ENCODE measurements at places on chromosomes 4 and X.

DNA sequence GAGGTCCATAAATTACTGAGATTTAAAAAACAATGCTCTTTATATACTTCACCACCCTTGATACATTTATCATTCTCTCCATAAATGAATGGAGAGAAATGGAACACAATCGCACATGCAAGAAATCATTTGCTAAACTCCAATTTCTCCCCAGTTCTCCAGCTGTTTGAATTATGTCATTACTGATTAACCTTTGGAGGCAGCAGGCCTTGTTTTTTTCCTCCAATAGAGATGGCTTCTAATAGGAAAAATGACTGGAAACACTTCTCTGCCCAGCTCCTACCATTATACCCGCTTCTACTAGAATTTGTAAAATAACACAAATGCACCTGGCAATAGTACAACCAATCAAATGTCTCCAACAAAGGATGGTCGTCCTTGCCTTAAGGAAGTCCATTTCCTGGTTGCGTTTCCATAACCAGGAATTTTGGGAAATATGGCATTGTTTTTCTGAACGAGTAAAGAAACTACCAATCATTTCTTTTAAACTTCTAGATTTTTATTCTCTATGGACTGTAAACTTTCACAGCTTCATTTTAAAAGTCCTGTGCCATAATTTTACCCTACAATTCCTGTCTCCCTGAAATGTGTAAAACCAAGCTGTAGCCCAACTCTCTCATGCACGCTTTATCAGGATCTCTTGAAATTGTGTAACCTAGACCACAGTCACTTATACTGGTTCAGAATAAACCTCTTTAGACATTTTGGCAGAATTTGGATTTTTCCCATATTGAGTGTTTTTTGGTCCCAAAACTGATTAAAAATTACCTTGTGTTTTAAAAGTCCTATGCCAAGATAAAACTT is 60.1 kb downstream of the APBB2 start:
- no peak for DNase-seq

- no peak for DNase-seq
Measured at GRCh38 chr4:106325800-106326199, 9.4 kb downstream of the AIMP1 start.

GRCh38 chrX:149630681-149631233 is 835 bp downstream of the TMEM185A start:
- DNase-seq = peak; percentile 62

DNA sequence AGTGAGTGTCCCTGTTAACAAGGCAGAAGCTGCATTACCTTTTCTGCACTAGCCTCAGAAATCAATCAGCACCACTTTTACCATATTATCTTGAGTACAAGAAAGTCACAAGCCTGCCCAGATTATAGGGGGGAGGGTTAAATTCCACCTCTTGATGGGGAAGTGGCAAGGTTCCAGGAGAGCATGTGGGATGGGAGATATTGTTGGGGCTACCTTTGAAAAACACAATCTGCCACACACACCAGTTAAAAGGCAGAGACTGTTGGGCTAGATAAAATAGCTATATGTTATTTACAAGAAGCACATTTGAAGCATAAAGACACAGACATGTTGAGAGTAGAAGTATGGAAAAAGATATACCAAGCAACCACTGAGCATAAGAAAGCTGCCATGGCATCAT is 6.6 kb upstream of the AVPR2 start:
- DNase-seq = no peak

DNA sequence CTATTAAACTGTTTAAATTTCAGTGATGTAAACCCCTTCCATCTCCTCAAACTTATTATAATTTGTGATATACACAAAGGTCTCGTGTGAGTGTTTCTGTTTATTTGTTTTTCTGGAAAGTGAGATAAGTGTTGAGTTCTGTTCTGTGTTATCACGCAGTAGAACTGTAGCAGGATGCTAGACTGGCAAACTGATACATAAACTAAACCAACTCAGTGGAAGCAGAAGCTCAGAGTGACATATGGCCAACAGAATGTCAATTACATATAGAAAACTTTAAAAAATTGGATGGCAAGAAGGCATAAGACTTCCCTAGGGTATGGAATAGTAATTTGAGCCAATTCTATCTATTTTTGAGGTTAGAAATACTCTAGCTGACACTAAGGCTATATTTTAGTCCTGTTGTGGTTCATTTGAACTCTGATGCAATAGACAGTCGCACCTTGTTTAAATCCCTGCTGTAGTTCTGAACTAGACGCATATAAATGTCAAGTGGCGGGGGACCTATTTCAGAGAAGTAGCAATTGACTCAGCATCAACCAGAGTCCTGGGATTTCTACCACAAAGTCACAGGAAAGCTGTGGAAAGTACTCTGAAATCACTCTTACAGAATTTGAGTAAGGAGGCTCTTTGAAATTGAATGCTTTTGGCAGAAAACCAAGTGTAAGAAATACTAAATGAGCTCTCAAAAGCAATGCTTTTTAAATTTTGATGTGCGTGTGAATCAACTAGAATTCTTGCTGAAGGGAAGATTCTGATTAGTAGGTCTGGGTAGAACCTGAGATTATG is 294.4 kb downstream of the INPP4B start:
- DNase-seq = no peak

- DNase-seq = no peak
Measured at GRCh38 chrX:31316340-31316991, 244.6 kb upstream of the FTHL17 start.

DNA sequence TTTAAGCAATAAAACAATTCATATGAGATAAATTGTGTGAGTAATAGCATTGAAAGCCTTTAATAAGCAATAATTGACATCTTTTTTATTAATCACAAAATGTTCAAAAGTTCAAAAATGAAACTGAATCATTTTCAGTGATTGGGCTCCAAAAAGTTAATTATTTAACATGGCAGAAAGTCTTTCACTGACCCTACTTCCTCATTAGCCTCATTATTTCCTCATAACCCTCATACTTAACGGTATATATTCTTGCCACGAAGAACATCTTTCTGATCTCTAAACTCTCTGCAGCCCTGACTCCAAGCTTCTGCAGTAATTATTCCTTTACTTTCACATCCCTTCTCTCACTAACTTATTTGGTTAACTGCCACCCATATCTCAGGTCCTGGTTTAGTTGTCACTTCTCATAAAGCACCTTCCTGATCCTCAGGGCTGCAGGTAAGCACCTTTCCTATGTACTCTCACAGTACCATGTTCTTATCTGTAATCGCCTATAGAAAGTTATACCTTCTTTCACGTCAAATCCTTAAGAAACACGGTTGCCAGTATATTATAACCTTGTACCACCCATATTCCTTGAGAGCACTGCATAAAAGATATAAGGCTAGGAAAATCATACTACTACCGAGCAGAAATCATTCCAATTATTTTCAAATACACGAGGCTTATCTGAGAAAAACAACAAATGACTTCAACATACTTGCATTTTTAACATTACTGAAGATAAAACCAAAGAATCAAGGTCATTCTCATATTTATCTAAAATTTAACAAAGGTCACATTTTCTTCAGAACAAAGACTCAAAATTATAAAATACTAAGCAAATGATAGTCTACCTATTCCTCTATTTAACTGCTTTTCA is 72.2 kb downstream of the PPP3CA start:
- no peak for DNase-seq

GRCh38 chr4:125780164-125780563 is 465.4 kb downstream of the FAT4 start:
- DNase-seq = no peak

DNA sequence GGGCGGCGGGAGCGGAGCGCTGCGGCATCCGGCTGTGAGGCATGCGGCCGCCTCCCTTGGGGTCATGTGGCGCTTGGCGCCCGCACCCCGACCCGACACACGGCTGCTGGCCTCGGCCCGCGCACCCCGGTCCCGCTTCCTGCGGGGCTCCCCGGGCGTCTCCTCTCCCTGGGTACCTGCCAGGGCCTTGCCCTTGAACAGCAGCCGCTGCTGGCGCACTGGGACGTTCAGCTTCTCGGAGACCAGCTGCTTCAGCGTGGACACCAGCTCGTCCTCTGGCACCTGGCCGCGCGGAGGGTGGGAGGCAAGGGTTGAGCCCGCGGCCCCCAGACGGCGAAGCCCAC is 391 bp downstream of the UBL4A start:
- DNase-seq = no peak

- no peak for DNase-seq
Measured at GRCh38 chr4:84956014-84956413, 10.5 kb downstream of the WDFY3 start.

All from posterior cingulate gyrus (tissue), 11 donors.